Activated CD4-positive, alpha-beta T cell treated with anti-CD3 and anti-CD28 coated beads, Interleukin-2, Interleukin-6, amounts not matched to agents 100 ng/mL and 50 ng/mL, durations not matched to agents 16 hours and 8 hours (primary cell): ENCODE measurements at places on chromosomes 13 and 19.

DNA sequence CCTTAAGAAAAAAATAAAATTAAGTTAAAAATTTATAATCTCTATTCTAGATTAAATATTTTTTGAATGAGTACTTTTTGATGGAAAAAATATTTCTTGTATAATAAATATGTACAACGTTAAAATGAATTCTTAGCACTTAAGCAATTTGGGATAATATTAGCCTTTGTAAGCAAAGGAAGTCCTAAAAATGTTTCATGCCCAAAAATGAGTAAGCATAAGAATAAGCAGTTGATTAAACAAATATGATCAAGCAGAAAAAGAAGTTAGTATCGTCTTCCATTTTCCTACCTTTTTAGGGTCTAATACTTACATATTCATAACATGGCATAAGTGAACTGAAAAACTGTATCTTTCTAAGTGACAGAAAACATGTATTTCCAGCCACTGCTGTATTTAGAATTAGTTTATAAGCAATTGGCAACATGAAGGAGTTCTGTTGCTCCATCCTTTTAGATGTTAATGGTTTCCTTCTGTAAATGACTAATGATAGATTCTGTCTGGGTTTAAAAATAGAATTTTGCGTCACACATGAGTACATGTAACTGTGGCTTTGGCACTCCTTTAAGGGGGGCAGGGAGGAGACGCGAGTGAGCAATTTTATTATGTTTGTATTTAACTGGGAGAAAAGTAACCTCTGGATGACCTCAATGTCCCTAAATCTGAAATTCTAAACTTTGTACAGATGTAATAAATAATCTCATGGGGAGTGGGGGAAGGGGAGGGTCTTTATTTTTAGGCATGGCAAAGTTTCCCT is 237.4 kb downstream of the RGCC start:
- DNase-seq, result no peak

- DNase-seq, result no peak
Measured at GRCh38 chr13:50209631-50210030, 194.4 kb downstream of the KCNRG start.

- no peak for DNase-seq
Measured at GRCh38 chr13:51746802-51747201, 57.2 kb downstream of the DHRS12 start.

DNA sequence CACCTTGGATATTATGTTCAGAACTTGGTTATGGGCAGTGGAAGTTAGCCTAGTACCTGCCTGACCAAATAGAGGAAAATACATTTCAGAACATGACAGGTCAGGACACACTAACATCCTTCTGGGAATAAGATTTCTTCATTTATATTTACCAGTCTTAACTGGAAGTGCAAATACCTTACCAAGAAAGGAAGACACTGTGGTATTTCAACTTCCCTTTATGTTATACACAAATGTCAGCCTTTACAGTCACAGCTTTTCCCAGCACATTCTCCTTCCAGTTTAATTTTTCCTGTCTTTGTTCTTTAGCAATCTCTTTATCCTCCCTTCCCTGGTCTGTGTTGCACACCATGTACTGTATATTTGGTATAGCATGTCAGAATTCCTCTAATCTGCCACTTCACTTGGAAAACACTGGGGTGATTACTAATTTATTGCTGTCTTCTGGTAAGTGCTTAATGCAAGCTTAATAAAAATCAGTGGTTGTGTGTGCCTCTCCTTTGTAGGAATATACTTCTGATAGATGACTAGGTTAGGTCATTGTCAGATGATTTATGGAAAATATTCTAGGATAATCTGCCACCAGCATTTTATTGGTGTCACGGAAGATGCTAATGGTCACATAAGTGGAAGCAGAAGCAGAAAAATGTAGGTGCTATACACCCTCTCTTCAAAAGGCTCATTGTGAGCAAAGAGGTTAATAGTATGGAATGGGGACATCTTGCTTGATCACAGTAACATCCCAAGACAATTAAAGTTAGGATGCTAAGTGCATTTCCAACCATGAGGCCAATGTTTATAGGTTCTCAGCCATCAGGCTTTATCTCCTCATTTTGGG is 124.3 kb upstream of the STARD13 start:
- no peak for DNase-seq

- DNase-seq, result peak; percentile 74
Measured at GRCh38 chr19:53977429-53977990, 13.9 kb upstream of the CACNG6 start.

- DNase-seq, result no peak
Measured at GRCh38 chr13:21405309-21405708, 53.8 kb downstream of the ZDHHC20 start.

DNA sequence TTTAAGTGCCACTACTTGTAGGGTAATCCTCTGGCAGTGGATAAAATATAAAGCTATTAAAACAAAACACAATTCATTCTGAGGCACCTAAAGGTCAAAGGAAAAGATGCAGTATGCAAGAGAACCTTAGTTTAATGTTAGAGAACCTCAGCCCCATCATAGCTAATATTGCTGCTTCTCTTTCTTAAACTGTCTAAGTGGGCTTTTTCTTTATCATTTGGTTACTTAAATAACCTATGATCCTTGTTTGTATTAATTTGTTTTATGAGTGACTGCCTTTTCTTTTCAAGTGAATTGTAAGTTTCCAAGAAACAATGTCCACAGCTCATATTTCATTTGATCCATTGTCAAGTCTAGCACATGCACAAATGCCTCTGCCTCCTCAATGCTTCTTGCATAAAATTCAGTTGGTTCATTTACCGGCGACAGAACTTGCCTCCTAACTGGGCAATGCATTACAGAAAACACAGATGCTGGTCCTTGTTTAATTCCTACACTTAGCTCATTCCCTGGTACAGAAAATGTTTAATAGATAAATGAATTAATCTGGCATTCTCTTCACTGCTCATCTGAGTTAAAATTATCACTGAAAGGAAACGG is 1049.8 kb downstream of the OLFM4 start:
- DNase-seq, result no peak

DNA sequence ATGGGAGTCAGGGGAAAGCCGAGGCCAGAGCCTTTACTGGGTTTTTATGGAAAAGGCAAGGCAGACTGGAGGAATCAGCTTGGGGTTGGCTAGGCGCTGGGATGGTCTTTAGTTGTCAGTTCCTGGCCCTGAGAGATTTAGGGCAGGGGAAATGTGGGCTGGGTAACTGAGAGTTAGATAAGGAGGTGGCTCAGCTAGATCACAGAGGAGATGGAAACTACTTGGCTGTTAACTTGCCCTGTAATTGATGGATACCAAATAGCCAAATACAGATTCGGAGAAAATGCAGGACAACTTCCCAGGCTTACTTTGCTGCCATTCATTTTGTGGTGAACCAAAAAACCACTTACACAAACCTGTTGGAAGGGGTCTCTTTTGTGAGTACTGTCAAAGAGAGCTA is 54.0 kb downstream of the LRCH1 start:
- no peak for DNase-seq
